Dermis microvascular lymphatic vessel endothelial cell (primary cell): ENCODE measurements at places on chromosomes 11 and 22.

GRCh38 chr11:66072081-66072480 is 2.0 kb downstream of the PACS1 start:
- DNase-seq, result no peak

DNA sequence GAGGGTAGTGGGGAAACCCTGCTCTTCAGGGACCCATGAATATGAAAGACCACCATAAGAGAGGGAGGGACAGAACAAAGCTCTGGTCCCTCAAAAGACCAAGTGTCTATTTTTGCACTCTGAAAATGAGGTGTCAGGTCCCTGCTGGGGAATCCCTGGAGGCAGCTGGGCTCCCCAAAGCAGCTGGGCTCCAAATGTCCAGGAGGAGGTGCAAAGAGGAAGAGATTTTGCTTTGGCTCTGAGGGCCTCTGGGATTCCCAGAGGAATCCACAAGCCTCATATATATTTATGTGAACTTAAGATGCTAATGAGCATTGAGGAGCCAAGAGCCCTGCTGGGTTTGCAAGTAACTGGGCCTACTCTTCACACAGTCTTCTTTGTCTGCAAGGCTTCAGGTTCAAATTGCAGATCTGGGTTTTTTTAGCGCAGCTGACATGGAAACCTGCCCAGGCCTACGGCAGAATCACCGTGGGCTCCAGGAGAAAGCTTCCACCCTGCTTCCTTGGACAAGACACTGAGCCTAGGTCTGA is 26.0 kb downstream of the CLMP start:
- no peak for DNase-seq

DNA sequence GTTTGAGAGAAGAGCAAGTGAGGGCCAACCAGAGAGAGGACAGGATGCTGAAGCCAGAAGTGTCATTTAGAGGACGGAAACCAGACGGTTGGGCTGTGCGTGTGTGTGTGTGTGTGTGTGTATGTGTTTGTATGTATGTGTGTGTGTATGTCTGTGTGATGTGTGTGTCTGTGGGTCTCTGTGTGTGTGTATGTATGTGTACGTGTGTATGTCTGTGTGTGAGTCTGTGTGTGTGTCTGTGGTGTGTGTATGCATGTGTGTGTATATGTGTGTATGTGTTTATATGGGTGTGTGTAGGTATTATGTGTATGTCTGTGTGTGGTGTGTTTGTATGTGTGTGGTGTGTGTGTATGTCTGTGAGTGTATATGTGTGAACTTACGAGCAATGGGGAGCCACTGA is 77.7 kb upstream of the EIF3D start:
- no peak for DNase-seq

GRCh38 chr22:22168941-22169867 is 75.4 kb upstream of the VPREB1 start:
- no peak for DNase-seq
